ENCODE measurements at places on chromosomes 5 and 9.

DNA sequence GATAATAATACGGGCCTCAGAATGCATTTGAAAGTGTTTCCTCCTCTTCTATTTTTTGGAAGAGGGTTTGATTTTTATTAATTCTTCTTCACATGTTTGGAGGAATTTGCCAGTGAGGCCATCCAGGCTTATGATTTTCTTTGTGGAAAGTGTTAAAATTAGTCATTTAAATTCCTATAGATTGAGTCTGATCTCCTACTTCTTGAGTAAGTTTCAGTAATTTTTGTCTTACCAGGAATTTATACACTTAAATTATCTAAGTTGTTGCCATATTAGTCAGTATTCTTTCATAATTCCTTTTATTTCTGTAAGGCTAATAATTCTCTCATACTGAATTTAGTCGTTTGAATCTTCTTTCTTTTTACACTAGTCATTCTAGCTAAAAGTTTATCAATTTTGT lies 25.2 kb upstream of the HAPLN1 start:
- no peak for DNase-seq

DNA sequence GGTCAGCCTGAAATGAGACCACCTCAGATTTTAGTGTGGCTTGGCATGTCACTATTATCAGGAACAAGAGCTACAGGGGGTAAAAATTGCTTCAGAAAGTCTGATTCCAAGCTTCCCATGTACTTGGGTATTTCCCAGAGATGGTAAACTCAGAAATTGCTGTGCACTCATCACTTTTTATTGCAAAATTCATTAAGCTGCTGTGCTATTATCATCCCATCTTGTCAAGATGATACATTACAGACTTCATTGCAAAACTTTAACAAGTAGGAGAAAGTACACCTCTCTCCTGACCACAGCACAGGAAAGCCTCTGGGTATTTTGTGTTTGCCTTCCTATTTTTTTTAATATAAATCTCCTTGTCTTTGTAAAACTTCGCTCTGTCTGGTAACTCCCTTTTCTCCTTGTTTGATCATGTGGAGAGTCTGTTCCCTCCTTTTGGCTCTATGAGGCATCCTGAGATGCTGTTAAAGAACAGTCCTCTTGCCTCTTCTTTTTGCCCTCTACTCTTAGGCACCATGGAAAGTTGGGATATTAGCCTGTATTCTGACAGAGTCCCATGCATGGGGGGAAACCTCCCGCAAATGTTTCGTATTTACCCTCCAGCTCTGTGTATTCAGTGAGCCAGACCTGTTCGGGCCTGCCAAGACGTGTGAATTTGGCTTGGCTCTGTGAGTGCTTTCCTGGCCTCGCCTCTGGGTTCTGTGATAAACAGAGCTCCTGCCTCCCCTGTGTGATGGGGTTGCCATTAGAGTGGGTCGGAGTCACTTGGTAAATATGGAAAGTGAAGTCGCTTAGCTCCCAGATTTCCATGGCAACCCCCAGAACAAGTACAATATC lies 260.7 kb downstream of the NR3C1 start:
- DNase-seq = no peak

DNA sequence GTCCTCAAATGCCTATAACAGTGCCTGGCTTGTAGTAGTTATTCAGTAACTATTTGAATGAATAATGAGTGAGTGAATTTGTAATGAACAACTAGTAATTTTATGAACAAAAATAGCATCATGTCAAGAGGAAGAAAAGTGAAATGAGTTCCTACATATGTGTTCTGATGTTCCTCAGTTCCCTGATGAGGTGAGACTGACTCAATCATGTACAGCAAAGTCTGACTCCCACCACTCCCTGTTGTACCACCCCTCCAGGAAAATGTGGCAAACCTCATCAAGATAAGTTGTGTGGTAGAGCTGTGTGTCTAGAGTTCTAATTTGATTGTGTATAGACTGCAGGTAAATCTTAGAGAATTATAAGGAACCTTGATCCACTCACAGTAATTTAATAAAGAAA lies 201.6 kb downstream of the GOLPH3 start:
- no peak for DNase-seq

GRCh38 chr5:25754895-25755294 lies 1110.1 kb upstream of the CDH10 start:
- DNase-seq = no peak

- no peak for DNase-seq
Observed at GRCh38 chr5:178407646-178408045, 175.0 kb upstream of the PHYKPL start.

DNA sequence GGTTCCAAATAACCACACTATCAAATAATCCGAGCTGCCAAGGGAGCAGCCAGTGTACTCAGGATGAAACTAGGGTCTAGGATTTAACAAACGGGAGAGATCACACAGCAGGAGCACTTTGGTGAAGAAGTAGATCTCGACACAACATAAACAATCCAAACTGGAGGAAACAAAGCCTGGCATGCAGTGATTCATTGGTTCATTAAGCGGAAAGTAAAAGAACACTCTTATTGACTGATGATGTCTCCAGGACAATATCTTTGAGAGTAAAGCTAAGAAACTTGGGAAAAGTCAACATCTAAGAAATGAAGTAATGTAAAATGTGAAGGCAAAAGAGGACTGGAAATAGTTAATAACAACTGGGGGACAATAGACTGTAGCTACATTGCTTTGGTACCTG lies 1478.3 kb upstream of the CDH9 start:
- DNase-seq = no peak

DNA sequence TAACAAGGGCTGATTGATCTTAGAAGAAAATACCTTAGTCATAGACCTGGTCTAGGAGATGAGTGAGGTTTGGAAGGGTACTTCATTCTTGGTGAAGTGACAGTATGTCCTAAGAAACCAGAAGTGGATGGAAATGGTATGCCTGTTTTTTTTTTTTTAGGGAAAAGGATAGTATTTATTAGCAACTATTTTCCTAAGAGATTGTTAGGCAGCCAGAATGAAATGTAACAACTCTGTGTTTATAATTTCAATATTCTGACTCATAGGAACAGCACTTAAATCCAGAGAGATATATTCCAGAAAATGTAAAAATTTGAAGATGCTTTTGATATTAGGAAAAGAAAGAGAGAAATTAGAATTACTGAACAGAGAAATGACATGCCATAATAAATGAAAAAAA lies 21.2 kb upstream of the ARL14EPL start:
- DNase-seq = no peak

GRCh38 chr5:33937707-33938506 lies 1.7 kb downstream of the RXFP3 start:
- DNase-seq = no peak

DNA sequence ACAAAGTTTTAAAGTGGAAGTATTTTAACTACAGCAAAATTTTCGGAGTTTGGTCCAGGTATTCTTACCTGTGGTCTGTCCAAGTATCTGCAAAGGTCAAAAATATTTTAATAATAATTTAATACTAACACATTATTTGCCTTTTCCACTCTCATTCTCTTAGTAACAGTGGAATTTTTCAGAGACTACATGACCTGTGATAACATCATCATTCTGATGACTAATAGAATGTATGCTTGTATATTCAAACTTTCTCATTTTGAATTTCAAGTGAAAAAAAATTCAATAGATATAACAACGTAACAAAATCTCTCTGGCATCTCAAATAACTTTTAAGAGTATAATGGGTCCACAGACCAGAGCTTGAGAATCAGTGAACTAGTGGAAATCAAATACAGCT lies 78.3 kb downstream of the FBXL17 start:
- no peak for DNase-seq

GRCh38 chr5:109755761-109756160 lies 66.0 kb downstream of the MAN2A1 start:
- DNase-seq = no peak

- no peak for DNase-seq
Observed at GRCh38 chr5:90802474-90803317, 244.1 kb downstream of the ADGRV1 start.

DNA sequence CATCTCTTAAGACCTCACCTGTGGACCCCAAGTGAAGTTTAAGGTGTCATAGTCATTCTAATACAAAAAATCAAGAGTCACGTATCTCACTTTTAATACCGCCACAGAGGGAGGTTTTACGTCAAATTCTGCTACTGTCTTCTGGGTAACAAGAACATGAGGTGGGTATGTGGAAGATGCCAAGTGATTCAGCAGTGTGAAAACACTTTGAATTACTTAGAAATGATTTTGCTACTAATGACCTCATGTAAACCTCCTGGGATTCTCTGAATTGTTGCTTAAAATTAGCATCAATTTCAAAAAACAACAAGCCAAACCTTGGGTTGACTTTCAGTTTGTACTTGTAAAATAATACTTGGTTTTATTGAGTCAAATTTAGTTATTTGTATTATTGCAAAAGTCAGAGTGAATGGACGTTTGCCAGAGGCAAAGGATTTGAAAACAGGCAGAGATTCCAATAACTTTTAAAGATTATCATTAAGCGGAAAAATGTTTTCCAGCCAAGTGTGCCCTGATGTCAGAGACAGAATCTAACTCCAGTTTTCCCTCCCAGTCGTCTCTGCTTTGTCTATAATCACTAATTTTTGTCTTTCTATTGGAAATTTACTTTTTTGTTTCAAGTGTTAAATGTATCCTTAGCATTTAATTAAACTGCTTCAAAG lies 8.8 kb downstream of the DMRT2 start:
- no peak for DNase-seq

DNA sequence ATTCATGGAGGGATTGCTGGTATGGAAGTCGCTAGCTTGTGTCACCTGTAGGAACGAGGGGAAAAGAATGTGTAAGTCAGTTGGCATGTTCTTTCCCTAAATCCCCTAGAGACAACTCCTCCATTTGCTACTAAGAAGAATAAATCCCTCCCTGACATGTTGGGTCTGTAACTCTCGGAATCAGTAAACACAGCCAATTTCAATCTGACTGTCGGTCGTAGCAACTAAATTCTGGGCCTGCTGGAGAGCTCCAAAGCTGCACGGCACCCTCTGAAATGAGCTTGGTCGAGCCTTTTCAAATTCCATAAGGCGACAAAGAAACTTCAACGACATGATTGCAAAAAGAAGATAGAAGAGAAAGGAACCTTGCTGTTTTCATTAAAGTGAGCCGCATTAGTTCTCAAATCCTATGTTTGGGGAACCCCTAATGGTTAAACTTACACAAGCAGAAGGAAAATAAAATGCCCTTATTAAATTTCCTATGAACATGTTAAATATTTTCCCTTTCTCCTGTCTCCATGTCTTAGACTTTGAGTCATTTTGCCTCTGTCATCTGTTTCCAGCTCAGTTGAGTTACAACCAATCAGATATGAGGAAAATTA lies 735.8 kb upstream of the WWC1 start:
- no peak for DNase-seq

- DNase-seq = no peak
Observed at GRCh38 chr5:114120166-114120565, 241.7 kb upstream of the KCNN2 start.

DNA sequence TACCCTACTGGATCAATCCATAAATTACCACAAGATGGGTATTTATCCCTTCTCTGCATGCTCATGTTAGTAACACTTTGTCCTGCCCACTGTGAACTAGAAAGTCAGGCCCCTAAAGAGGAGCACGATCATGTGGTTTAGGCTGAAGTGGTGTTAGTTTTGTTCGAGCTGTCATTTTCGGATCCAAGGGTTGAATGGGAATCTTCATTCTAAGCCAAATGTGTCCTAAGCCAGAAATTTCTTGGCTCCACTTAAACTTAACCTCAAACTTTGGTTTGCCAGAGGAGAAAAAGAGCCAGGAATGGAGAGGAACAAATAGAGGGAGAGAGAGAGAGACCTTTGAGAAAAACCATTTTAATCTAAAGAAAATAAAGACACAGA lies 837.7 kb upstream of the ZNF608 start:
- DNase-seq = no peak

DNA sequence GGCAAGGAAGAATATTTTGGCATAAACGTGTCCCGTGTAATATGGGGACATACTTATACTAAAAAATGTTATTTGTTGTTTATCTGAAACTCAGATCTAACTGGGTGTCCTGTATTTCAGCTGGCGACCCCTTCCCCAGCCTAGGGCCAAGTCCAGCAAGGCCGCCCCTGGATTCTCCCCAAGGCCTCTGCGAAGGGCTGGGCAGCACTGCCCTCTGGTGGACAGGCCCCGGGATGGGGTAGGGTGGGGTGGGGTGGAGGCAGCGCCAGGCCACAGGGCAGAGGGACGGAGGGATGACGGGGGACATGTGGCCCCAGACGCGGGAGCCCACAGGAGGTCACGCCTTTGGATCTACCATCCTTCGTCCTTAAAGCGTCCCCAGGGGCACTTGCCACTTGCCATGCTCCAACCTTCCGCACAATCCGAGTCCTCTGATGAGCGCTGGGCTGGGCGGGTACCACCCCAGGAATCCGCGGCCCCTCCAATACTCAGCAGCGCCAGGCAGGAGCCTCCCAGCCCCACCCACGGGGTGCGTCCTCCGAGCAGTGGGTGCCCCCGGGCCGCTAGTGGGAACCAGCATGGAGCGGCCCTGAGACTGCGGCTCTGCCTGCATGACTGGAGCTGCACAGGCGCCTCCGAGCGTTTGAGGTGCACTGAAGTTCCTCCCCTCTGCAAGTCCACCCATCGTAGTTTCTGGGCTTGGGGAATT lies 7.1 kb upstream of the AGPAT2 start:
- no peak for DNase-seq

DNA sequence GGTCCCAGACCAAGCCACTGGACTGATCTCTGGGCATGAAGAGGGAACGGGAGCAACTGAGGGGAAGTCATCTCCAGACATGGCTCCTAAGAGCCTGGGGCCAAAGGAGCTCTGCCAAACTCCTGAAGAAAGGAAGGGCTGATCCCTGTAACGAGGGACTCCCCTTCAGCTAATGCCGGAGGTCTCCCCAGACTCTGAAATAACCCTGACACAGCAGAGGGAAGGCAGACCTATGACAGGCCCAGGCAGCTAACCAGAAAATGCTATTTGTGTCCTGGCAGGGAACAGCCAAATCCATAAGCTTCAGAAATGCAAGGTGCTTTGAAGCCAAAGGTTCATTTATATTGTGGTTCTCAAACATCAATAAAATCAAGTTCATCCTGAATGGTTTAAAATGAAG lies 30.9 kb downstream of the APTX start:
- DNase-seq = no peak

GRCh38 chr9:33197279-33198152 lies 30.4 kb upstream of the B4GALT1 start:
- DNase-seq = no peak

DNA sequence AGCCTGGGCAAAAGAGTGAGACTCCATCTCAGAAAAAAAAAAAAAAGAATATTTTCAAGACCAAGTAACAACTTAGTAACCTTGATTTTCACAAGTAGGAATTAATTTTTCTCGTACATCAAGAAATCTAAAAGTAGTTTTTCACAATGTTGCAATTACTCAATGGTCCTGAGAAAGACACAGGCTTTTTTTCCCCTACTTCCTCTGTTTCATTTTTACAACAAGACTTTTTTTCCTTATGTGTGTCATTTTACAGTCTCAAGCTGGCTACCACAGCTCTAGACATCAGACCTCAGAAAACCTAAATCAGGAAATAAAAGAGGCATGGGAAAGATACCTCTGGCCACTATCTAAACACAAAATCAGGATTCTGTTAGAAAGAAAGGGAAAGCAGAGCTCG lies 45.9 kb downstream of the WDR36 start:
- DNase-seq = no peak

GRCh38 chr5:134873494-134873893 lies 677 bp upstream of the TXNDC15 start:
- no peak for DNase-seq
